Globus pallidus (tissue), 1 donor: ENCODE measurements at places on chromosomes 2 and 18.

DNA sequence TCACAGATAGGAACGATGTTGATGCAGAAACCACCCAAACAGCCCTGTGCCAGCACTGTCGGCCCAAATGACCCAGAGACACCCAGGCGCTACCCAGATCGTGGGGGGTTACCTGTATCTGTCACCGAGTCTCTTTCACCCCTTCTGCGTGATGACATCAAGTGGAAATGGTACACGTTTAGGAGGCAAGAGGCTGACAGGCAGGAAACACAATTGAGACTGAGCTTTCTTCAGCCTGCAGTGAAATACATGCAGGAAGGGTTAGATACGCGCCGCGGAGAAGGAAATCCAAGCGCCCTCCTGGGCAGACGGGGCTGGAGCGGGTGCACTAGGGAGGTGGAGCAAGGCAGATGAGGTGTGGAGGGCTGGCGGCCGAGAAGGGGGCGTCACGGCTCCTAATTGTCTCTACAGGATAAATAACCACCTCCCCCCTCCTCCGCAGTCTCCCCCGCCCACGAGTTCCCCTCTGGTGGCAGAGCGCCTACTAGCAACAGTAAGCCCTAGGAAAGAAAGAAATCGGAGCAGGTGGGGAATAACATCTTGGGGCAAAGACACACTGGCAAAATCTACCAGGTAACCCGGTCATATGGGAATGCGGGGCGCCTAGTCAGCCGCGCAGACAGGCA lies at the start of gene RNF152:
RNF152 (minus strand) TSS at position 325 of the 626 bp plus-strand sequence. CDS start 76,544 bp downstream, outside the sequence.
- DNase-seq, result peak; percentile 41

DNA sequence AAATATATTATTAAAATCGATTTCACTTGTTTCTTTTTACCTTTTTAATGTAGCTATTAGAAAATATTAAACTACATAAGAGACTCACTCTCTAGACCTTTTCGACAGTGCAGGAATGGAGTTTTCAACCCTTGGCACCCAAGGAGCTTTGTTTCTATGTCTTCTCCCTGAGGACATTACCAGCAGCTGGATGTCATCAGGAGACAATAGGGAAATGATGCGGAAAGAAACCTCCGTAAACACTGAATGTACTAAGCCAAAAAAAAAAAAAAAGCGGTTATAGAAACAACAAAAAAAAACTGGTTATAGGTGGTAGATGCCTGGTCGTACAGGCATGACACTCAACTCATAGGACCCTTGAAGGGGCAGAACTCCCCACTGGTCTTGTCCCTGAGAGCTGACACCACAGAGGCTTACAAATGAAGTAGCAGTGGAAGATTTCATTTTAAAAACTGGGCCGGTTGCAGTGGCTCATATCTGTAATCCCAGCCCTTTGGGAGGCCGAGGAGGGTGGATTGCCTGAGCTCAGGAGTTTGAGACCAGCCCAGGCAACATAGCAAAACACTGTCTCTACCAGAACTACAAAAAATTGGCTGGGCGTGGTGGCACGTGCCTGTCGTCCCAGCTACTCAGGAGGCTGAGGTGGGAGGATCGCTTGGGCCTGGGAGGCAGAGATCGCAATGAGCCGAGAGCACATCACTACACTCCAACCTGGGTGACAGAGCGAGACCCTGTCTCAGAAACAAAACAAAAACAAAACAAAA lies 23.8 kb downstream of the THAP4 start:
- no peak for DNase-seq

DNA sequence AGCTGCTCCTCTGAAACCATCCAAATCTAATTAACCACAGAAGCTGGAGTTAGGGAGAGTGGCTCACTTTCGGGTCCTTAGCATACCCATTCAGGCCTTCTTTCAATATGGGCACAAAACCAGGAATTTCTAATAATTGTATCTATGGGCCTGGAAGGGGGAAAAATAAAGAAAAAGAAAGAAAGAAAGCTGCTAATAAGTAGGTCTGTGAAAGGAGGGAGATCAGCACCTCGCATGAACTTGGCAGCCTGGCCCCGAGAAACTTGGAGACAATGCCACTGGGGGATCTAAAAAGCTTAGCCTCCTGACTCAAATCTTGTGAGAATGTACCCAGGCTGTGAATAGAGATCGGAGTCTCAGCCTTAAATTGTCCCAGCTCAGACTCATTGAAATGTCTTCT lies 252.1 kb upstream of the SLC14A2 start:
- peak; percentile 53 for DNase-seq

GRCh38 chr2:128497461-128497860 lies 178.8 kb upstream of the HS6ST1 start:
- no peak for DNase-seq

DNA sequence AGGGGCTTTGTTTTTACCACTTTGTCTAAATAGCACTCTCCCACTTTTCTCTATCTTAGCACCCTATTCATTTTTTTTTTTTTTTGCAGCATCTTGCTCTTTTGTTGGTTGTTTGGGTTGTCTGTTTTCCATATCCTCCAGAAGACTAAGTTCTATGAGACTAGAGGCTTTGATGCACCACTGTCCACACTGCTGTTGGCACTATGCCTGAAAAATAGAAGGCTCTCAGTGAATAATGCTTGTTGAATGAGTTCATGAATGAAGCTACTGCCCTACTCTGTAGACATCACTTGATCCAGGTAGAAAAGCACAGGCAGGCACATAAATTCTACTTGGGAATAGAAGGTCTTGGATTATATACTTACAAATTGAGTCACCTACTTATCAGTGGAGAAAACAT lies 7.3 kb downstream of the IL1A start:
- DNase-seq, result no peak

DNA sequence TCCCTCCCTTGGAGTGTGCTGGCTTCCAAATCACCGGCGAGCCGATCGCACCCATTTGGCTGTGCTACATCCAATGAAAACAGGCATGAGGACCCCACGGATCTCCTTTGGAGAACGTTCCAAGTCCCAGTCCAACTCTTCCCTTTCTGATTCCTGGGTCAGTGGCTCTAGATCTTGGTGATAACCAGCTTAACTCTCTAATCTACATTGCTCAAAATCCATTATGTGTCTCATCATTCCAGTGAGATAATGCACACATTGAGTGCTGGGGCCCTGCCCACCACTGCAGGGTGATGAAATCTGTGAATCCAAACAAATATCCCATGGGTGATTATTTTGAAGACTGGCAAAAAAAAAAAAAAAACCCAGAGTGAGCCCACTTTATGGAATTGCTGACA lies 232.7 kb upstream of the COPS8 start:
- no peak for DNase-seq

GRCh38 chr2:239814861-239815601 lies 210.1 kb downstream of the NDUFA10 start:
- DNase-seq, result no peak

DNA sequence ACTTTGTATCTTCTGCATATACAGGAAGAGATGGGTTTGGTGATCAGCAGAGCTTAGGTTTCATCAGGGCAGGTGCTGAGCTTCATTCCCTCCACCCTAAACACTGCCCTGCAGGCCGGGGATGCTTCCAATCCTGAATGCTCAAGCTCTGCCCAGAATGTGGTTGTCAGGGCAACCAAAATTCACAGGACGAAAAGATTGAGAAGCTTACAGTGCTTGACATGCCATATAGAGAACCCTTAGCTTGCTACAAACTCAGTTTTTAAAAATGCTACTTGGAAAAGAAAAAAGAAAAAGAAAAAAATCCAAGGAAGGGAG lies 65.6 kb downstream of the SH3RF3 start:
- no peak for DNase-seq

GRCh38 chr18:77008576-77009315 lies 123.8 kb downstream of the MBP start:
- DNase-seq, result no peak

DNA sequence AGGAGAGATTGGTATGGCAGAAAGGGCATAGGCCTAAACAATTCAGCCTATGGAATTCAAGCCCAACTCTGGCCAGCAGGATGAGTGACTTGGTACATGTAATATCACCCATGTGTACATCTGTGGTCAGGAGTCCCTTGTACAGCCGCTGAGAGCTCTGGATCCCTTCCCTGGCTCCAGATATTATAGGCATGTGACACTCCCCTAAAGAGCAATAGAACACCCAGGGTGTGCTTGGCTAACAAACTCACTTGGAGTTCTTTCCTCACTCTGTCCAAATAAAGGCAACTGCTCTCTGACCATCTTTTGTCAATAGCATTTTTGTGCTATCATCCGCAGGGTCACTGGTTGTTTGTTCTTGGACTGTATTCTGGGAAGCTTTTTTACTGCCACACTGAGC lies 197.4 kb upstream of the NCKAP5 start:
- peak; percentile 40 for DNase-seq

DNA sequence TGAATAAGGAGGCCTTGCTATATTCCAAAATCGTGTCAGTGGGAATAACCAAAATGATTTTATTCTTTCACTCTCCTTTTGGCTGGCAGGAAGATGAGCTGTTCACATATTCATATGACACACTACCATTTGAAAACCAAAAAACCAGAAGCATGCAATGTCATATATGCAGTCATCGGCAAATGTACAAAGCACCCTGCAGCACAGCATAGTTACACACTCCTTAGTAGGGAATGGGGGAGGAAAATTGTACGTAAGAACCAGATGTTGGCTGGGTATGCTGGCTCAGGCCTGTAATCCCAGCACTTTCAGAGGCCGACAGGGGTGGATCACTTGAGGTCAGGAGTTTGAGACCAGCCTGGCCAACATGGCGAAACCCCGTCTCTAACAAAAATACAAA lies 176.6 kb downstream of the GFPT1 start:
- no peak for DNase-seq

DNA sequence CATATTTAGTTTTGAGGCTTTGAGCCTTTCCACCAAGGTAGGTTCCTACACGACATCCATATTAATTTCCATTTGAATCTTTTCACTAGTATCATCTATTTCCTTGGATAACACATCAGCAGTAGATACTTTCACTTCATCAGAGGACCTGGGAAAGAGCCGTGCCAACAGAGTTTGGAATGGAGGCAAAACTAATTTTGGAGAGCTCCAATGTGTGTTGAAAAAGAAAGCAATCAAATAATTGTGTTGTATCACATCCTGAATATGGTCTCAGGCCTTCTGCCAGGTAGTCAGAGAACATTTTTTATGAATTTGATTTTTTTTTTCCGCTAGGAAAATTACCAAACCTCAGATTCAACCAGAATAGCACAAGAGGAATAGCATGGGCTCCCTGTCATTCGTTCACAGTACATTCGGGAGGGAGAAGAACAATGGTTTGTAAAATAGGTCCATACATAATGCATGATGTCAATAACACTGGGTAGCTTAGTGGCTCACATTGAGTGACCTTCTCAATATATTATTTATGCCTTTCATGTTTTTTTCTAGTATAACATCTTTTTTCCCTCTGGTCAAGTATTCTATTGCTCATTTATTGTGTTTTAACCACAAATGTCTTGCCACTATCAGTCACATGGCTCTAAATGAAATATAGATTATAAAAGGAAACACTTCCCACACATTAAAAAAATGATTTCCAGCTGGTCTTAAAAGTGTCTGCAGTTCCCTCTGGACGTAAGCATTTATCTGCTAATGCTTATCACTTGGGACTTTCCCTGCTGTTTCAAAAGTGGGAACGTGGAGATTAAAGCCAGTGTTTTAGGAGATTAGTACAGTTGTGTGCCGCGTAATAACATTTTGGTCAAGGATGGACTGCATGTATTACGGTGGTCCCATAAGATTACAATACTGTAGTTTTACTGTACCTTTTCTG lies 68.6 kb upstream of the RAPH1 start:
- no peak for DNase-seq

- no peak for DNase-seq
Observed at GRCh38 chr2:241034490-241035141, 36.2 kb downstream of the SNED1 start.

- no peak for DNase-seq
Observed at GRCh38 chr2:164755952-164756351, 85.7 kb downstream of the COBLL1 start.

DNA sequence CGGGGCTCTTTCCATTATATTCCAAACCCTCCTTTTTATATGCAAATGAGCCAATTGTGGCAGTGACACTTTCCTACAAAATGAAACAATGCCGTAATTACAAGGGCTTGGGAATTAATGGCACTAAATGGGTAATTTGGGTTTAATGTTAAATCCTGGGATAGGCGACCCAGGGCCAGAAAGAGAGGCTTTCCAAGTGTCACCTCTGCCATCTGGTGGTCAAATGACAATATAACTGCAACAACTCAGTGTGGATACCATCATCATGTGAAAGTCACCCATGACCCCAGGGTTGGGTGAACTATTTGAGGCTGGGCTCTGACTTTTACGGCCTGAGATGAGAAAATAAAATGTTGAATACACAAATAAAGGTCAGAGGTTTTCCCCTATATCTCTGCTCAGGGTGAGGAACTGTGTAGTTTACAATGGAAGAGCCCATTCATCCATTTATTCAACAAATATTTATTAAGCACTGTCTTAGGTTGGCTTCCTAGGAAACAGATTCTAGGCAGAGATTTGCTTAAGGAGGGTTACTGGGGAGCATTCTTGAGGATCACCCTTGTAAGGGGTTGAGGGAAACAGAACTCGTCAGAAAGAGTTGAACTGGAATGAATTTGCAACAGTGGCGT lies 13.6 kb upstream of the THADA start:
- peak; percentile 50 for DNase-seq

- no peak for DNase-seq
Observed at GRCh38 chr2:70943205-70943871, 7.6 kb downstream of the ATP6V1B1 start.

DNA sequence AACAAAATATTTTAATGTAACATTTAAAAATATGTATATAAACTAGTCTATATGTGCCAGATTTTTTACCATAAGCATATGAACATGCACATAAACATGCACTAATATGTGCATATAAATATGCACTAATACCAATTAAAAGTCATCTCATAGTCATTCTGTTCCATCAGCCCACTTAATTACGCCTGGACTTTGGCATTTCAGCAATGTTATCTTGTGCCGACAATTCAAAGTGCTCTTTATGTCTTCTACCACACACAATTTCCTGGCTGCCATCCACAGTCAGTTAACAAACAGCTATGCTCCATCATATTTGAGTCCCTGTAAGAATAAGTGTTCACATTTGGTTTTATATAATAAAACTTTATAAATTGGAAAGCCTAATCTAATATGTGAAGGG lies 92.6 kb upstream of the TSPYL6 start:
- DNase-seq, result no peak

GRCh38 chr2:154707994-154708575 lies 9.6 kb downstream of the KCNJ3 start:
- DNase-seq, result no peak

- no peak for DNase-seq
Observed at GRCh38 chr2:143675021-143675420, 545.8 kb downstream of the ARHGAP15 start.

- DNase-seq, result no peak
Observed at GRCh38 chr2:172751564-172751963, 15.9 kb downstream of the RAPGEF4 start.
